ENCODE measurements at places on chromosomes 7 and 10.

GRCh38 chr7:95045236-95045923 lies 138.0 kb downstream of the PPP1R9A start:
- DNase-seq: no peak

- no peak for DNase-seq
These were observed 248.9 kb upstream of the IGFBP3 start for GRCh38 chr7:46170021-46170420.

- no peak for DNase-seq
These were observed 102.5 kb downstream of the SND1 start for GRCh38 chr7:127754457-127754856.

- no peak for DNase-seq
These were observed 34.3 kb upstream of the NPVF start for GRCh38 chr7:25262586-25262985.

DNA sequence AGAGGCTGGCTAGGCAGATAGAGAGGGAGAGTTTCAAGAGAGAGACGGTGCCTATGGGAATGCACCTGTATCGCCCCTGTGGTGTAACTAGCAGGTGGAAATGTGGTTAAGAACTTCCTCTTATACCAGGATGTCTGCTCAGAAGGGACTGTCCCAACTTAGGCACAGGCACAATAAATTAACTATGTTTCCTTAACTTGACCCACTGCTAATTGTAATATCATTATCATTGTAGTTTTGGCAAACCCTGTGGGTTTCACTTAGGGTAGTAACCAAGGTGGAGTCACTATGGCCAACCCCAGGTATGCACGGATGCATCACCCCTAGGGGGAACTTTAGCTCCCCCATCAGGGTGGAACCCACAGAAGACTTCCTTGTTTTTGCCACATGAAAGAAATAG lies 455.7 kb downstream of the DGKB start:
- DNase-seq: no peak

- no peak for DNase-seq
These were observed 22.3 kb downstream of the ZNF503 start for GRCh38 chr10:75379212-75379724.

- DNase-seq: no peak
These were observed 17.1 kb downstream of the MBL2 start for GRCh38 chr10:52755297-52756062.

- no peak for DNase-seq
These were observed 12.8 kb downstream of the PDZD7 start for GRCh38 chr10:101018118-101018599.

GRCh38 chr7:3722396-3722922 lies 421.4 kb downstream of the SDK1 start:
- no peak for DNase-seq

- no peak for DNase-seq
These were observed 178.3 kb downstream of the GRID1 start for GRCh38 chr10:86188326-86188725.

GRCh38 chr10:24912215-24912614 lies 40.2 kb downstream of the PRTFDC1 start:
- no peak for DNase-seq

DNA sequence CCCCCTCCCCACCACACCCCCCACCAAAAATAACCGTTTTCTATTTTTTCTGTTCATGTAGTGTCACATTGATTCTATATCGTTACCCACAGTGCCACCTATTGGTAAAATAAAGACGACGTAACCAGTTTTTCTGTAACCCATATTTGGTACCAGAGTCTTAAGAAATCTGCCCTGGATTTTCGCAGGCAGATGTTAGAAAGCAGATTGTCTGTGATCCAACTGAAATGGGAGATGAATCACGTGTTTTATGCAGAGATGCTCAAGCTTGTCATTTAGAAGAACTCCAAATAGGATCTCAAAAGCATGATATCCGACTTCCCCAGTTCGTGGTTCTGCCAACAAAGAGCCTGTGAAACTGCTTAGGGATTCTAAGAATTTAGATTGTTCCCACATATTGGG lies 261.1 kb upstream of the CSTF2T start:
- peak; percentile 2 for DNase-seq

GRCh38 chr7:76179686-76180085 lies 22.0 kb upstream of the SRRM3 start:
- DNase-seq: no peak

- no peak for DNase-seq
These were observed 98.8 kb downstream of the CACNB2 start for GRCh38 chr10:18238870-18239485.

DNA sequence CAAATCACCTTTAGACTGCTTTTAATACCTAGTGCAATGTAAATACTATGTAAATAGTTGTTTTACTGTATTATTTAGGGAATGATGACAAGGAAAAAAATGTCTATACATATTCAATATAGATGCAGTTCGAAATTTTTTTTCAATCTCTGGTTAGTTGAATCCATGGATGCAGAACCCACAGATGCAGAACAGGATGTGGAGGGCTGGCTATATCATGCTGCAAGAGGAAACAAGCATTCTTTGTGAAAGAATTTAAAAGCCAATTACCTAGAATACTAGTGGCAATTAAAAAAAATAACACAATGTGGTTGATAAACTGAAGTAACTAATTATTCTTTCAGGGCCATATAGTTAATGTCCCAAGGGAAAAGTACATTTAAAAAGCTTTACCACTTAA lies 170.4 kb downstream of the ZNF438 start:
- no peak for DNase-seq

DNA sequence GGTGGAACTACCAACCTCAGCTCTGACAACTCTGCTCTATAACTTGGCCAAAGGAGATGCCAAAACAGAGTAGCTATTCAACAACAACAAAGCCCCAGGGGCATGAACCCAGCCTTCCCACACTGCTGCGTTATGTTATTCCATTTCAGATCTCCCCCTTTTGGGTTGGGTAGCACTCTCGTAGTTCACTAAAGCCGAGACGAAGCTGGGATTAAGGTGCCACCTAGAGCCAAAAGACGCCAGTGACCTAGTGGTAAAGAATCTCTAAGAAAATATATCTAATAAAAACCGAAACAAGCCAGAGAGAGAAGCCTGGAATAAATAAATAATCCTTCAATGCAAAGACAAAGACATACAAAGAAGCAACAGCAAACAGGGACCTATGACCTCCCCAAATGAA lies 217.3 kb downstream of the HERPUD2 start:
- DNase-seq: no peak

- no peak for DNase-seq
These were observed 32.5 kb upstream of the TRUB1 start for GRCh38 chr10:114905450-114905849.

- DNase-seq: no peak
These were observed 5.8 kb downstream of the GNAI1 start for GRCh38 chr7:80140388-80140787.

DNA sequence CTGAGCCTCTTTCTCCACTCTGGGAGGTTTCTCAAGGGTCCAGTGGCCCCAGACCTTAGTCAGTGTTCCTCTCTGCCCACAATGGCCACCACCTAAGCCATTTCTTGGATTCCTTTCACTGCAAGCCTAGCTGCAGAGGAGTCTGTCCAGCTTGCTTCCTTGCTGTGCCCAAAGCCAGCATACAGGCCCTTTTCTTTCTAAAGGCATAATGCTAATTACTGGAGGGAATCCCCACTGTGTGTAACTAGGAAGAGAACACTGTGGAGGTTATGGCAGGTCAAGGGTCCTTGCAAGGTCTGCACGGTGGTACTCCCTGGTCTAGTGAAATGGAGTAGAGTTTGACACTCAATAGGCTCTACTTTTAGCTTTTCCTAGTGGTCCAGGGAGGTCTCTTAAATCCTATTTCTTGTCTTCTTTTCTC lies 70.4 kb upstream of the CC2D2B start:
- DNase-seq: no peak

GRCh38 chr10:90269699-90270098 lies 568.3 kb downstream of the KIF20B start:
- no peak for DNase-seq

DNA sequence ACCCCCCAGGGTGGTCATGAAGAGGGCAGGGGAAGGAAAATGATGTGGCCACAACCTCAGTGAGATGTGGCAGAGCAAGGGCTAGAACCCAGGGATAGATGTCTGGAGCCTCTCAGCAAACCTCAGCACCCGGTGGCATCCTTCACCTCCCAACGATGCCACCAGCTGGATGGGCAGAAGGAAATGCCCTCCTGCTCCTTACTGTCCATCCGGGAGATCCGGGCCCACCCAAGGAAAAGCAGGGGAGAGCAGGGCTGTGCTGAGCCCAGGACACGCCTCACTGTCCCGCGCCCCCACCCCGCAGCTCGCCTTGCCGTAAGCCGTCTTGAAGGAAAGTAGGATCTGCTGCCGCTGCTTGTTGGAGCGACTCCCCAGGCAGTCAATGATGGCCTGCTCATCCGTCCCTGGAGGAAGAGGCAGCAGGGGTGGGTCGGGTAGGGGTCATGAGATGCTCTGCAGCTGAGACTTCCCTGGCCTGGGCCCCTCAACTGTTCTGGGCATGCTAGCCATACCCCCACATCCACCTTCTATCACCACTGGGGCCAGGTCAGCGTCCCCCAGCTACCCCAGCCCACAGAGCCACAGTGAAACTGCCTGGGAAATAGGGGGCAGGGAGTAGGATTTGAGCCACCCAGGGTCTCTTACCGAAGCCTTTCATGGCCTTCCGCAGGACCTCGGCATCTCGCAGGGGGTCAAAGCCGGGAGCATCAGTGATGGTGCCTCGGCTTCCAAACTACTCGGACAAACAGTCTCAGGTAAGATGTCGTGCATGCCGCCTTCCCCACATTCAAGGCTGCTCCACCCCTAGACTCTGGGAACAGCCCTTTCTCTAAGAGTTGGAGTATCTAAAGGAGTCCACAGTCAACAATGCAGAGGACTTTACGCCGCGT lies 34.3 kb downstream of the PLAC9 start:
- no peak for DNase-seq

DNA sequence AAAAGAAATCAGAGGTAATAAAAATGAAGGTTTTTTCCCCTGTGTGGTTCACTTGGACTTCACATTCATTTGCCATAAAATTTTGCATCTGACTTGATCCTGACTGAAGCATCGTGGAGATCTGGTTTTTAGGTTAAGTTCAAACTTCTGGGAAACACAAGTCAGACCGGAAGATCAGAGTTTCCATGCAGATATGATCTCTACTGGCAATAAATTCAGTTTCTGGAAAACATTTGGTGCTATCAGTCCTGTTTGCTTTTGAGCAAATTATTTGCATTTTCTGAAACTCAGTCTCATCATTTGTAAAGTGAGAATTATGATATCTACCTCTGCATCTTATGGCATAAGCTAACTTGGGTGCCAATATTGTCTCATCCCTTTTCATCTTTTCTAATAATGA lies 81.3 kb upstream of the KCNMA1 start:
- no peak for DNase-seq

DNA sequence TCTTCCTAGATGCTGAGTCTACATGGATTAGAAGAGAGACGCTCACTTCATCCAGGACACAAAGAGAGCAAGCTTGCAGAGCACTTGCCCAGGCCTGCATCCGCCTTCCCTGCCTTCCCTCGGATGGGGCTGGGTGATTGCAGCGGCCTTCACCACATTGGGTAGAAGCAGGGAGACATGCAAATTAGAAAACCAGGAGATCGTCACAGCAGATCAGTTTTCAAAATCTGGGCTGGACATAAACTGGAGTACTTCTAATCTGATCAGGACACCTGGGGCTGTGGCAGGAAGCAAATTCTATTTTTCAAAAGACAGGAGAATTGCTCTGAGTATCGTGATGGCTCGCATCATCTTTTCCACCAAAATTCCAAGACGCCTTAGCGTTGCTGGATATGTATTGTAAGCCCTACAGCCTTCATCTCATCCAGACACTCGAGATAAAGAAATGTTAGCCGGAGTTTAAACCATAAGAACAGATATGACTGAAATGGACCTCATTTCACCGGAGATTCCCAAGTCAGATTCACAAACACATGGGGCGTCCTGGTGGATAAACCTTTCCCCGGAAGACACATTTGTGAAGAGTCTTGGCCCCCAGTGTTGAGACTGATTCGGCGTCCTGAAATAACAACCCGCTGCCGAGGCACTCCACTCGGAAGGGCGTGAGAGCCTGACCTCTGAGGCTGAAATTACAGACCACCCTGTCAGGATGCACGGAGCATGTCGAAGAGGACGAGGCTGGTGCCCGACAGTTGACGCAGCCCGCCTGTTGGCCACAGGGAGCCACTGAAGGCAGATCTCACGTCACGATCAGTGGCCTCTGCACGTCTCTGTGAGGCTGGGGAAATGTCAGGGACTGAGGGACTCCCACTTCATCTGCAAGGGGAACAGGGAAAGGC lies 91.2 kb upstream of the PARD3 start:
- no peak for DNase-seq

DNA sequence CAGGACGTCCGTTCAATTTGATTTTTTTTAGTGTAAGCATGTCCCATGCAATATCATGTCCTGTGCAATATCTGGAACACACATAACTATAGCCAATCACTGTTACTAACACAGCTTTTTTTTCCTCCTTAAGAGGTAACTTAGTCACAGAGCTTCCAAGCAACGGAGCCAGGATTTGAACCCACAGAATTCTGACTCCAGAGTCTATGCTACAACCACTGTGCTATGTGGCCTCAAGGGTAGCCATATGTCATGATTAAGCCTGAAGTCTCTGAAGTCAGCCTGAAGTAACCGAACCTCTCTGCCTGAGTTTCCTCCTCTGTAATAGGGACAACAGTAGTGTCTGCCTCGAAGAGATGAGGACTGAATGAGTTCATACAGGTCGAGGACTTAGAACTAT lies 42.2 kb upstream of the TCF7L2 start:
- no peak for DNase-seq

GRCh38 chr10:14671386-14671831 lies 103.3 kb downstream of the FAM107B start:
- no peak for DNase-seq
